Camera-type eye (tissue), 1 donor: ENCODE measurements at places on chromosomes 4 and X. TPM values are rescaled to one million over a fixed set of nuclear protein-coding genes. Genes with fewer than 3 reads are reported as not detected.

GABRB1 gene
- total RNA-seq: 3.4 TPM

PF4V1 gene
- not detected for total RNA-seq

TENT5D gene
- total RNA-seq: not detected

PALLD gene
- total RNA-seq: 128 TPM

FUNDC2 gene
- total RNA-seq: 41.6 TPM

AFM gene
- total RNA-seq: not detected

SPATA18 gene
- 6.3 TPM for total RNA-seq

TBC1D8B gene
- 18.3 TPM for total RNA-seq

SH3RF1 gene
- total RNA-seq: 18.5 TPM

GSX2 gene
- total RNA-seq: 3.9 TPM

SLC7A11 gene
- total RNA-seq: 7.1 TPM

GK gene
- 12.8 TPM for total RNA-seq

ANTXR2 gene
- 40.0 TPM for total RNA-seq
